ENCODE measurements at places on chromosomes 1 and 21.

- no peak for DNase-seq
These were observed 21.9 kb downstream of the GPR52 start for GRCh38 chr1:174469687-174470086.

- peak; percentile 66 for DNase-seq
These were observed 10.8 kb upstream of the FAAP20 start for GRCh38 chr1:2205191-2205952.

DNA sequence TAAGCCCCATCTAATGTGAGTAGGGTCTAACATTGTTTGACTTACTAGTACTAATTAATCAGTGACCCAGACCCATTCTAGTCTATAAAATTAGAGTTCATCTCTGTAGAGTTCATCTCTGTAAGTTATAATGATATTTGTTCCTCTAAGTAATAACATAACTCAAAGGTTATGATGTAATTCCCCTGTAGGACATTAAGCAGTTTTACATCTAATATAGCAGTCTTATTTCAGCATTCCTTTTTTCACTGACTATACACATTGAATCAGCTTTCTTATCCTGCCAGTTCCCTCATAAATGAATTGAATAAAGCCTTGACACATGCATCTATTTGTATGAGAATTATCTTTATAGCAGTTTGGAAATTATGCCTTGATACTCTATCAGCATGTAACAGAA is 90.9 kb downstream of the SH3GLB1 start:
- DNase-seq = no peak

DNA sequence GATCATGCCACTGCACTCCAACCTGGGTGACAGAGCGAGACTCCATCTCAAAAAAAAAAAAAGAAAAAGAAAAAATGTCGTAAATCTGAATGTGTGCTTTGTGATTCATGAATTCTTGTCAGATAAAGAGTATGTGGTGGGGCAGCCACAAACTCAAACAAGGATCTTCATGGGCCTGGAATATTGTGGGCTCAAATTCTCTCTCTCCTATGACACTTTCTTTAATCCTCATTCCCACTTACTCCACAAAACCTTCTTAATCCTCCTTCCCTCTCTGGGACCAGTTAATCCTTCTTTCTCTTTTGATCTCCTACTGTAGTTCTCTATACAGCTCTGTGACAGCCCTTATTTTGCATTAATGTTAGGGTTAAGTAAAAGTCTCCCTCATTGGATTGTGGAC is 112.3 kb downstream of the AK5 start:
- DNase-seq = no peak

DNA sequence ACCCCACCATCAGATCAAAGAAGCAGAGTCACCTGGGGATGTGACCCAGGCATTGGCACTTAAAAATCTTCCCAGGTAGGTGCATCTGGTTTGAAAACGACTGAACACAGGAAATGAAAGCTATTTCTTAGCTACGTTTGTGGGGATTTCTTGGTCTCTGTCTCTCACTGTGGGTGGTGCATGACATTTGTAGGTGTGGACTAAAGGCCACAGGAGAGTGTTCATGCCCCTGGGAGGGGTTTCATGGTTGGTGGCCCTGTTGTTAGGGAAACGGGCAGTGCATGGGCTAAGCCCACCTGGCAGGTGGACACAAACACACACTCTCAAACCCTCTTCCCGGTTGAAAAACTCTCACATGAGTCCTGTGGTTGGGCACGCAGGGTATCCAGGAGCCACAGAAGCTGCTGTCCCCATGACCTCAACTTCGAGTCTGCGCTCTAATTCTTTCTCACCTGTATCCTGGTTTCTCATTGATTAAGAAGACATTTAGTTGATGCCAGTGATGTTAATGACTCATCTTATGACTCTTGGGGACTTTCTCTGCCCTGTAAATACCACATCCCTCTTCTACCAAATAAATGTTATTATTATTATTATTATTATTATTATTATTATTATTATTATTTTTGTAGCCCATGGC is 119.4 kb downstream of the MRPS6 start:
- DNase-seq = no peak
